ENCODE measurements at places on chromosomes 7 and 10.

GRCh38 chr10:1549591-1550290 lies 187.6 kb downstream of the ADARB2 start:
- no peak for DNase-seq

GRCh38 chr7:112784603-112785002 lies 5.6 kb downstream of the TMEM168 start:
- no peak for DNase-seq

DNA sequence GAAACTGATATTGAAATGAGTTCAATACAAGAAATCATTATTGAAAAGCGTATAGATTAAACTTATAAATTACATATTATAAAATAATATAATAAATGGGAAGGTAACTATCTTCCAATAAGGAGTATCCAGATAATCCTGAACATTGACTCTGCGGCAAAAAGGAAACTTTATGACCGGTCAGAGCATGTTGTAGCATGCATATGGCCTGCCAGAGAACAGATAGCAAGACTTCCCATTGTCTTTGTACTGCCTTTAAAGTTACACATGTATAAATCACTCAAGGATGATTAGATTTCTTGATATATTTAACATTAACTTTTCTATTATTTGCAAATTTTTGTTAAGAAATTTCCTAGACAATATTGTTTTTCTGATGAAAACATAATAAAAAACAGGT lies 56.2 kb upstream of the ETV1 start:
- DNase-seq, result no peak

DNA sequence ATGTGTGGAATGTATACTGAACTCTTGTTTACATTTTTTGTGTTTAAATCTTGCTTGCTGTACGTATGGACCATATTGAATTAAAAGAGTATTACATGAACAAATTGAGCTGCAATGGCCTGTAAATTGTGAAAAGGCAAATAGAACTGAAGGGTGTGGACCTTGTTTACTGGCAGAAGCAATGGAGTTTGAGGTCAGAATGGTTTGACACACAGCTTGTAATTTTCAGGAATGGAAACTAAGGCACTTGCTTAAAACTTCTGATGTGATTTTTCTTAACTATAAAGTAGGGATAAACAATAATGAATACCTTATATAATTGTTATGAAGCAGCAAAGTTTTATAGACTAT lies 33.9 kb upstream of the COBL start:
- DNase-seq, result no peak

GRCh38 chr7:141974831-141975230 lies 1.3 kb upstream of the TAS2R38 start:
- DNase-seq, result no peak

Measured in activated CD8-positive, alpha-beta memory T cell treated with anti-CD3 and anti-CD28 coated beads for 1 hour (primary cell).